ENCODE measurements at places on chromosomes 5 and 9.

- DNase-seq, result no peak
These were observed 122.4 kb upstream of the PRDM9 start for GRCh38 chr5:23385036-23385435.

- DNase-seq, result no peak
These were observed 66.4 kb downstream of the ZNF354C start for GRCh38 chr5:179126506-179126991.

DNA sequence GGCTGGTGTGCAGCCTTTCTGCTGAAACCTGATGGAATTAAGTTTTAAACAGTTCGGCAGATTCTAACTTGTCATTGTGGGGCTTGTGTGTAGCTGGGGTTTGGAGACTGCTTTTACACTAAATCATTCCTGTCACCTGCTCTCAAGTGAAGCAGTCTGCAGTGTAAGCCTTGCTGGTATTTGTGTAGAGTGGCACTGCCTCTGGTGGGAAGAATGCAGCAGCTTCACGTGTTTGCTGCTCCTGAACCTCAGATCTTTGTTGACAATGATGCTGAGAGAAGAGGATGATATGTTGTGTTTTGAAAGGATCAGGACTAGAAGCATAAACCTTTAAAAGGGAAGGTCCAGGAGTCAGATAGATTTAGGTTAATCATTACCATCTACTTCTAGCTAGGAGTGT lies 88.1 kb downstream of the KDM4C start:
- no peak for DNase-seq

- DNase-seq, result no peak
These were observed 507.4 kb downstream of the RASEF start for GRCh38 chr9:82555431-82556051.

DNA sequence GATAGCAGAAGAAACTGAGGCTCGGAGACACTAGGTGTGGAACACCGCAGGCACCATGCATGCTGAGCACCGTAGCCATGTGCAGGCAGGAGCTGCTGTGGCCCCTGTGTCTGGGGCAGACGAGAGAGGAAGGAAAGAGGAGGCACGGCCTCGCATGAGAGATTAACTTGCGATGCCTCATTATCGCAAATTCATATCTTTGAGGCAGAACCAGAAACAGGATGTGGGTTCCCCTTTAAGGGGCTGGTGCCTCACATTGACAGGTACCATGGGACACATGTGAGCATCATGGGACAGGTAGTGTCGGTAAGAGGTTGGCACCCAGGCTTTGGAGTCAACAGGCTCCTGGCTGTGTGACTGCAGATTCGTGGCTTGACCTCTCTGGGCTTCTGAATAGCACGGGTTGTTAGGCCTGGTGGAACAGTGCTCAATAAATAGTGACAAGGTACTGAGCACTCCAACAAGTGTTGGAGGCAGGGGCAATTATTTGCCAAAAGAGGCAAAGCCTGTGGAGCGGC lies 40.8 kb downstream of the NAIF1 start:
- DNase-seq, result no peak

- DNase-seq, result peak; percentile 12
These were observed 34.1 kb downstream of the ZMAT2 start for GRCh38 chr5:140734354-140734753.

GRCh38 chr5:64526734-64527439 lies 21.1 kb downstream of the RGS7BP start:
- DNase-seq, result no peak

- no peak for DNase-seq
These were observed 6.7 kb upstream of the NSMF start for GRCh38 chr9:137465720-137466388.

DNA sequence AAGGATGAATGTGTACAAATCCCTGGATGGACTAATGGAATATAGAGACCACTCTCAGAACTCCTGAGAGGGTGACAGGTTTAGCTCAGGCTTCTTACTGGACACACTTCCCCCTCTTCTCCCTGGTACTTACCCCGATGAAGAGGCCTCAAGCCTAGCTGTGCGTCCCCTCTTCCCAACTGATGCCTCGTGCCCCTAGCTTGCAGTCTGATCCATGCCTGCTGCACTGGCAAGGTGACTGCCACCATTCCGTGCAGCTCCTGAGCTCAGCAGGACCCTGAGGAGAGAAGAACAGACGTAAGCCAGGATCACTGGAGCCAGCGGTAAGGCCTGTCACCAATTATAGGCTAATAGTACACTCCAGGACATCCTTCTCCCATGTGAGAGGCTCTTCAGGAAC lies 5.5 kb upstream of the STOML2 start:
- peak; percentile 23 for DNase-seq

DNA sequence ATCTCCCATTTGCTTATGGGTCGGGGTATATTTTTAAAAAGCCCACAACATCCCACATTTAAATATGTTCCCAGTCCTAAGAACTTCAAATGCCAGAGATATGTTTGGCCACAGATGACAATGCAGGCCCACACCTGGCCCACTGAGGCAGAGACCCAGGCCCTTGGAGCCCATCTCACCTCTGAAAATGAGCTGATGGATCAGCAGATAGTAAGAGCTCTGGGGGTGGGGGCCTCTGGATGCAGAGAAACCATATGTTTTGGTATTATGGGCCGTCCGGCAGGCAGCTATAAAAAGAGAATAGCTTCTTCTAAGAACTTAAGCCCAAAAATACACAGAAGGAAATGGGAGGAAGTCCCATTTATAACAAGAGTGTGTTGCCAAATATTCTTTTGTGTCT lies 256.0 kb downstream of the GRIA1 start:
- no peak for DNase-seq

DNA sequence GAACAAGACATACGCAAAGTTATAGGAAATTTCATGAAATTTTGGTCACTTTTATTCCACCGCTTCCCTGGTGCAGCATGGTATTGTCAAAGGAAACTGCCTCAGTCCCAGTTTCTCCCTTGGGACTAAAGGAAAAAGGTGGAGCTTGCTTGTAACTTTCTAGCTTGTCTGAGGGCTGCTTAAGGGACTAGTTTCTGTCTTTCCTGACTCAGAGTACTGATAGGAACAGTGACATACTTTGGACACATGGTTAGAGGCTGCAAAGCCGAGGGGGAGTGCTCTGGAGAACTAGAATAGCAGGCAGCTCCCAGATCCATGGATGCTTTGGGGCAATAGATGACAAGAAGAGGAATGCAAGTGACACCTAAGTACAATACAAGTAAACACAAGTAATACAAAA lies 136.7 kb downstream of the CDC42SE2 start:
- no peak for DNase-seq

- peak; percentile 14 for DNase-seq
These were observed 157.1 kb downstream of the ARRDC3 start for GRCh38 chr5:91225848-91226686.

- no peak for DNase-seq
These were observed 39.5 kb downstream of the TXNDC8 start for GRCh38 chr9:110298043-110298605.
